NCI-H146 (cell line): ENCODE measurements at places on chromosomes 7 and 10.

- DNase-seq: no peak
These were observed at the start of gene MYOZ1 for GRCh38 chr10:73641328-73642060. TSS of gene MYOZ1 (minus strand) at chr10:73641474. CDS start at chr10:73640017, 1,457 bp downstream.

DNA sequence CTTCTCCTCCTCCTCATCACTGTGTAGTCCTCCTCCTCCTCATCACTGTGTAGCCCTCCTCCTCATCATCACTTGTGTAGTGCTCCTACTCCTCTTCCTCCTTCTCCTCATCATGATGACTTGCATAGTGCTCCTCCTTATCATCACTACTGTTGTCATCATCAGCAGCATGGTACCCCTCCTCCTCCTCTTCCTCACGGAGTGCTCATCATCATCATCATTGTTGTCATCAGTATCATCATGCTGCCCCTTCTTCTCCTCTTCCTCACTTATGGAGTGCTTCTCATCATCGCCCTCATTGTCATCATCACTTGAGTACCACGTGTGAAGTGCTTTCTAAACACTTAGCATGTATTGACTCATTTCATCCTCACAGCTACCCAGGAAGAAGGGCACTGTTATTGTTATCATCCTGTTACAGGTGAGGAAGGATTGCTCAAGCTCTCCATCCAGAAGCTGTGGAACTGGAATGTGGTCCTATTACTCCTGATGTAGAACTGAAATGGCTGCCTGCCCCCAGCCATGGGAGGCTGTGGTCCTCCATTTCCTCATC, 122.8 kb upstream of the SHH start:
- DNase-seq: no peak

- no peak for DNase-seq
These were observed 86.3 kb downstream of the PLPP4 start for GRCh38 chr10:120543291-120543690.

DNA sequence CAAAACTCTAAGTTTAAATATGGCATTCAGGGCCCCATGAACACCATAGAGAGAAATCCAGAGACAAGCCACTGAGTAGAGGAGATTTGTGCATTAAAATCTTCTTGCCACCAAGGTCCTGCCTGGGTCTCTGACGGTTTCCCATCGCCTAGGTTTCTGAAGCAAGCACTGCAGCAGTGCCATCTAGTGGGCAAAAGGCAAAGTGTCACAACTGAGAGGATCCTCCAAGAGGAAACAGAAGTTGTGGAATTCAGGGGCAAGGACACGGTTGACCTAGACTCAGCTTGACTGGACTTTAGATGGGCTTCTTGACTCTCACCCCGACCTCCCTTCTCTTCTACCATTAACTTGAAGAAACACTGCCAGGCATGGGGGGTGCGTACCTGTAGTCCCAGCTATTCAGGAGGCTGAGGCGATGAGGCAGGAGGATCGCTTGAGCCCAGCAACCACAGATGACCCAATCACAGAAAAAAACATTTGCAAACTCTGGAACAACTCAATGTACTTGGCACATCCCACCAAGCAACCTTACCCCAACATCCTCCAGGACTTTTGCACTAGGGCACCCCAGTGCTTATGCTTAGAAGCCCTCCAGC, 604.1 kb downstream of the GALNT17 start:
- DNase-seq: peak; percentile 54

- DNase-seq: no peak
These were observed 152.9 kb downstream of the HGF start for GRCh38 chr7:81616951-81617350.

- no peak for DNase-seq
These were observed 41.1 kb upstream of the CNPY1 start for GRCh38 chr7:155587486-155587885.

DNA sequence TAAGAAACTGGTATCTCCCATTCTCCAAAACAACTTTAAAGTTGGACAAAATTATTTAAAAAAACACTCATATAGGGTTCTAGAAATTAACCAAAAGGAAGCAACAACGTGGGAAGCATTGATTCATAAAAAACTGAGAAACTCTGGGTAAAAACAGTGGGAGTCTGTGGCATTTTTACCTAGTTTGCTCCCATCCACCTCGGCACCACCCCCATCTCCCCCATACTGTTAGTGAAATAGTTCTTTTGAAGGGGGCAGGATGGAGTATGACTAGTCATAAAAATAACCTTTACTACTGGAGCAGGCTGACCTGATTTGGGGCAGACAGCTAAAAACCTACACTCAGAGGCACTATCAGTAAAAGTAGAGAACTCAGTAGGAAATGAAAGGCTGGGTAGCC, 123.2 kb downstream of the AVL9 start:
- DNase-seq: no peak

DNA sequence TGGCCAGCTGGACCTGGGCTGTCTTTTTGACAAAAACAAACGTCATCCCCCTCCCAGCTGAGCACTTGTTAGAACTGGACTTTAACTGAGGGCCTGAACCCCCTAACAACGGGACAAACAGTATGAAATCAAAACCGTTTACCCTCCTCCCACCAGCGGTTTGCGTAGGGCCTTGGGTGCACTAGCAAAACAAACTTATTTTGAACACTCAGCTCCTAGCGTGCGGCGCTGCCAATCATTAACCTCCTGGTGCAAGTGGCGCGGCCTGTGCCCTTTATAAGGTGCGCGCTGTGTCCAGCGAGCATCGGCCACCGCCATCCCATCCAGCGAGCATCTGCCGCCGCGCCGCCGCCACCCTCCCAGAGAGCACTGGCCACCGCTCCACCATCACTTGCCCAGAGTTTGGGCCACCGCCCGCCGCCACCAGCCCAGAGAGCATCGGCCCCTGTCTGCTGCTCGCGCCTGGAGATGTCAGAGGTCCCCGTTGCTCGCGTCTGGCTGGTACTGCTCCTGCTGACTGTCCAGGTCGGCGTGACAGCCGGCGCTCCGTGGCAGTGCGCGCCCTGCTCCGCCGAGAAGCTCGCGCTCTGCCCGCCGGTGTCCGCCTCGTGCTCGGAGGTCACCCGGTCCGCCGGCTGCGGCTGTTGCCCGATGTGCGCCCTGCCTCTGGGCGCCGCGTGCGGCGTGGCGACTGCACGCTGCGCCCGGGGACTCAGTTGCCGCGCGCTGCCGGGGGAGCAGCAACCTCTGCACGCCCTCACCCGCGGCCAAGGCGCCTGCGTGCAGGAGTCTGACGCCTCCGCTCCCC, at the start of gene IGFBP1:
Gene IGFBP1 (plus strand): TSS at position 304 of the 808 bp plus-strand sequence. CDS start 165 bp downstream, at position 469.
- DNase-seq: peak; percentile 67

DNA sequence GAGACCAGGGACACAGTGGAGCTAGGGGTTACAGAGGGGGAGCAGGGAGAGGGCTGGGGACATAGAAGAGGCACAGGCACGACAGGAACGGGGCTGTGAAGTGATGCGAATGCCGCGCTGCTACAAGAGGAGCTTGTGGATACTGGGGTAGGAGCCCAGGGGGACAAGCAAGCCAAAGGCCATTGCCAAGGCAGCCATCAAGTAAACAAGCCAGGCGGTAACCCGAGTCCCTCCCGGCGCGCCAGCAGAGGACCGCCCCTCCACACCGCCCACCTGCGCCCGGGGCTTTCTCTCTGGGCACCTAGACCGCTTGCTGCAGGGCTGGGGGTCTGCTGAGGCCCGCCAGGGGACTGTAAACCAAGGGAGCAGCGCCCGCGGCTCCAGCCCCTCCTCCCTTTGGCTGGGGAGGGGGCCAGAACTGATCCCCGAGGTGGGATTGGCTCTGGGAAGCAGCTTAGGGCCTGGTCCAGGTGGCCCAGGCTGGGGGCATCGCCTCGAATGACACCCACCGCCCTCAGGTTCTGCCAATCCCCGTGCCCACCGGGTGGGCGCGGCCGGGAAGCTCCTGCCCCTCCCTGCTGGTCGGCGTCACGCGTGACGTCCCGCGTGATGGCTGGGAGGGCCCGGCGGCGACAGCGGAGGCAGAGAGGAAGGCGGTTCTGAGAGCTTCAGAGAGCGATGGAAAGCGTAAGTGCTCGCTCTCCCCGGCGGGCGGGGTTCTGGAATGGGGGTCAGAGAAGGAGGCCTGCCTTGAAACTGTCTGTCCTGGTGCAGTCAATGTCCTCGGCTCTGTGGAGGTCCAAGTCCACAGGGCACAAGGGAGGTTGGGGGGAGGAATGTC, 982 bp downstream of the SFXN3 start:
- DNase-seq: peak; percentile 54

- no peak for DNase-seq
These were observed 49.6 kb downstream of the CYCS start for GRCh38 chr7:25075459-25075858.

GRCh38 chr10:96505150-96506136, 8.3 kb downstream of the TLL2 start:
- no peak for DNase-seq

GRCh38 chr10:52279546-52279945, 34.5 kb upstream of the DKK1 start:
- no peak for DNase-seq

GRCh38 chr7:118478931-118479330, 254.4 kb downstream of the ANKRD7 start:
- DNase-seq: no peak

DNA sequence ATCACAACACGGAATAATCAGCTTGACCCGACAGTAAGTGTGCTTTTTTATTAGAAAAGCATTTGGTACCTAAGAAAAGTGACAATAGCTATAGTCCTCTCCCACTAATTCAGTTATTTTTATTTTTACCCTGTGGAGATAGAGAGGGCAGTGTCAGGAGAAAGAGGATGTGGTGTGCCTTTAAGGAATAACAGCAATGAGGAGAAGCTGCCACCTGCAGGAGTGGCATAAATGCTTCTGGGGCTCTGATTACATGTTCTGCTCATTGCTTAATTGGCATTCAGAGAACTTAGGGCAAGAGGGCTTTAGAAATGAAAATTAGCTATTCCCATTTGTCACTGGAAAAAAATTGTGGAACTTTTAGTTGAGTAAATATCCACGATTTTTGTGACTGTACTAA, 60.1 kb downstream of the DENND11 start:
- no peak for DNase-seq

GRCh38 chr7:122312789-122313188, 8.2 kb upstream of the FEZF1 start:
- DNase-seq: no peak

- no peak for DNase-seq
These were observed 216.8 kb upstream of the GPR26 start for GRCh38 chr10:123449234-123449962.

GRCh38 chr10:98035599-98035998, 5.2 kb upstream of the CRTAC1 start:
- no peak for DNase-seq

DNA sequence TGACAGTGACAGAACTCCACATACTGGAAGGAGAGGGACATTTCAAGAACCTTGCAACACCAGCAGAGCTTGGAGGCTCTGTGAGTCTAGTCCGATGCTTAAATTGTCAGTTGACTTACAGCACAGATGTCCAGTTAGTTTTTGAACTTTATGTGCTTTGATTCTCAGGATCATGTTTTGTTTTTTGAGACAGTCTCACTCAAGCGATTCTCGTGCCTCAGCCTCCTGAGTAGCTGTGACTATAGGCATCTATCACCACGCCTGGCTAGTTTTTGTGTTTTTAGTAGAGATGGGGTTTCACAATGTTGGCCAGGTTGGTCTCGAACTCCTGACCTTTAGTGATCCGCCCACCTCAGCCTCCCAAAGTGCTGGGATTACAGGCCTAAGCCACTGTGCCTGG, 31.8 kb upstream of the STEAP4 start:
- no peak for DNase-seq

- DNase-seq: no peak
These were observed 90.7 kb upstream of the LRRC4 start for GRCh38 chr7:128121711-128122530.

- DNase-seq: no peak
These were observed 208.7 kb upstream of the POM121L12 start for GRCh38 chr7:52826515-52827265.

DNA sequence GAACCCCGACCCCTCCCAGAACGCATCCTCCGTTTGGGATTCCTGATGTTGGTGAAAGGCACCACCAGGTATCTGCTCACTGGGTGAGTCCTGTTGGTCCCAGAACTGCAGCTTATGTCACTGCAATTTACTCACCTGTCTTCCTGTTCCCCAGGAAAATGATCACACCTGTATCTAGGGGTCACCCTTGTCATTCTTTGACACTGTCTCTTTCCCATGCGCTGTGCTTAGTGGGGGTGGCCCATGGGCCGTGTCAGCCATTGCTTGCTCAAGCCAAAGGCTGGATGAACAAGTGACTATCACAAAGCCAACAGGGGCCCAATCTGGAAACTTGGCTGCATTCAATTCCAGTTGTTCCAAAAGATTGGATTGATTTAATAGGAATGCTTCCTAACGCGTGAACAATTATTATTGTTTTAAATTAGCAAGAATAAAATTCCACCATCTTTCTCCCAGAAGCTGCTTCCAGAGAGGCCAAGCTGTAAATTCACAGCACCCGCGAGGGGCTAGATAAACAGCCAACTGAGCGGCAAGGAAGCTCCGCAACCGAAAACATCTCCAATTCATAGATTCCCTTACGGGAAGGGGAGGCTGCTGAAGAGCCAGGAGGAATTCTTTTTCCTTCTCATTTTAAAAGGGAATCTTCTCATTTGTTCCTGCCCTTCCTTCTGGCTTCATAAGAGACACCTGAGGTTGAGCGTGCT, 134.8 kb upstream of the ZMIZ1 start:
- DNase-seq: no peak

DNA sequence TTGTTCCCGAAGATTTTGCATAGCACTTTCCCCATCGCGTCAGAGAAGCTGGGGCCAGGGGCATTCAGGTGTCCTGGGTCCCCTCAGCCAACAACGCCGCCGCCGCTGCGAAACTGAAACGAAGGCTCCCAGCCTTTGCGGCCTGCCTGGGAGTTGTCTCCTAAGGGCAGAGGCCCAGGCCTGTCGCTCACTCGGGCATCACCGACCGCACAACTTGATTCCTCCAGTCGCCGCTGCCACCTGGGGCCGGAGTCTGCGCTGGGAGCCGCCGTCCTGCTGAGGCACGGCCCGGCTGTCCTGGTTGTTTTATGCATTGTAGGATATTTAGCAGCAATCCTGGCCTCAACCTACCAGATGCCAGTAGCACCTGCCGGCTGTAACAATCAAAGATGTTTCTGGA, 22.0 kb downstream of the ZSCAN25 start:
- DNase-seq: peak; percentile 13

DNA sequence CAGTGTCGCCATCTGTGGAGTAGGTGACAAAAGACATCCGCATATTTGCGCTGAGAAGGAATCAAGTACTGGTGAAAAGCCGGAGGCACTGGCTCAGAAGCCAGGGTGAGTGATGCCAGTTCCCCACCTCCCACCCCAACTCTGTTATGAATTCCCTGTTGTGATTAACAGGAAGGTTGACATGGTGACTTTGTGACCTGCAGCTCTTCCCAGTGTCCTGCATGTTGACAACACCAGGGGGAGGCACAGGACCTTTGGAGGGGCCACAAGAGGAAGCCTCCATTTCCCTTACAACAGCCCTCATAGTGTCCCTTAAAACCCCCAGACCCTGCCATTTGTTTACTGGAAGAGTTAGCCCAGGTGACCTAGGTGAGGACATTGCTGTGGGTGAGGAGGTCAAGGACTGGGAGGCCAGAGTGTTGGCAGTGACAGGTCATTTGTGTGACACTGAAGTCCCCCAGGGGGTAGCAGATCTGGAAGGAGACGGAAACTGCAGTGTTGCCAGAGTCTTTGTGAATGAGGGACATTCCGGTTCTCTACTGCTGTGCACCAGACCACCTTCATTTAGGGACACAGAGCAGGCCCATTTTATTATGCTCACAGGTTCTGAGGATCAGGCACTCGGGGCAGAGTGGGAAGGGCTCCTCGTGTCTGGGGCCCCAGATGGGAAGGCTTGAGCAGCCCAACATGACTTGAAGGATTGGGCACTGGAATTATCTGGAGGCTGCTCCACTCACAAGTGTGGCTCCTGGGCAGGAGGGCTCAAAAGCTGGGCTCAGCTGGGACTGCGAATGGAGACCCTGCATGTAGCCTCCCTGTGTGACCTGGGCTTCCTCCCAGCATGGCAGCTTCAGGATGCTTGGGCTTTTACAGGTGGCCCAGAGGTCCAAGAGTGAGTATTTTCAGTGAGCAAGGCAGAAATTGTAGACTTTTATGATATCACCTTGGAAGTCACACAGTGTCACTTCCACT, 13.0 kb upstream of the ANTXRL start:
- no peak for DNase-seq
